ENCODE measurements at places on chromosomes 1 and 21.
A peak's percentile ranks its signal among the peaks of the same experiment; 100 is the strongest.

DNA sequence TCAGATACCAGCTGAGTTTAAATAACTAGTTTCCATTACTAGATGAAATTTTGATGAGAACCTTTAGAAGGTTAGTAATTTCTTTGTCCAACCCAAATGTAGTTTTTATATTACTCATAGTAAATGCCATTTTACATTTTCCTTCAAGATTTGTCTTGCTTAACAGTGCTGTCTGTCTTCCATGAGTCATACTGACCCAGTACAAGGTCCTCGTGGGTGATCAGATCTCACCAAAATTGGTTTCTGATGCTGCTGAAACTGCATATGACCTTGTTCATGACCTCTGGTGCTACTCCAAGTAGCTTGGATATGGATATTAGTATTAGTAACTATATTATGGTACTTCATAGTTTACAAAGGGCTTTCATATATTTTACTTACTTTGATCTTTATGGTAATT is 207.1 kb downstream of the RYR2 start:
- DNase-seq, result no peak

GRCh38 chr1:3874736-3875135 is 17.5 kb downstream of the DFFB start:
- DNase-seq, result no peak

GRCh38 chr1:112242470-112242869 is 153.5 kb upstream of the CTTNBP2NL start:
- DNase-seq, result no peak

DNA sequence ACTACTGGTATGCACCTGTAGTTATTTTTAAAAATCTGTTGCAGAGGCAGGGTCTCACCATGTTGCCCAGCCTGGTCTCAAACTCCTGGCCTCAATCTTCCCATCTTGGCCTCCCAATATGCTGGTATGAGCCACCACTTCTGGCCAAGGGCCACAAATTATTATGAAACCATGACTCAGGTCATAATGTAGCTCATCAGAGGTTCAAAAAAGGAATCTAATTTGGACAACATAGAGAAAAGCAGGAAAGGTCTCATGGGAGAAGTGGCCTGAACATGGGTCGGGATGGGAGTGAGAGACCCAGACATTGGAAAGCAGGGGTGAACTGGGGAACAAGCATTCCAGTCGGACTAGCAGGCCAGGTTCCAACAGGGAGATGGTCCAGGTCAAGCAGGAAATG is 45.2 kb upstream of the C1orf198 start:
- DNase-seq, result no peak

DNA sequence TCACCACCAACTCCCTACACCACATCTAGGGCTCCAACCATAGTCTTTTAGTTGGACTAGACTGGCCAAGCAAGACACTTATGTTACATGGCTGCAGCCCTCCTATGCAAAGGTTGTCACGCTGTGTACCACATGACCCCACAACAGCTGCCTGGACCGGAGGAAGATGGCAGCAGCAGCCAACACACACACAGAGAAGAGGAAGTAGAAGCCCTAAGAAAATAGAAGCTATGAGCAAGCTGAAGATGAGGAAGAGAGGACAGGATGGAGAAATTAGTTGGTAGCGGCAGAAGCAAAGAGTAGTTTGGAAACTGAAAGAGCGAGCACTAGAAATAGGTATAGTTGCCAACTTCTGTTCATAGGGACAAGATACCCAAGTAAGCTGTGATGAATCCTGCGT is 60.8 kb upstream of the RALGPS2 start:
- DNase-seq, result no peak

DNA sequence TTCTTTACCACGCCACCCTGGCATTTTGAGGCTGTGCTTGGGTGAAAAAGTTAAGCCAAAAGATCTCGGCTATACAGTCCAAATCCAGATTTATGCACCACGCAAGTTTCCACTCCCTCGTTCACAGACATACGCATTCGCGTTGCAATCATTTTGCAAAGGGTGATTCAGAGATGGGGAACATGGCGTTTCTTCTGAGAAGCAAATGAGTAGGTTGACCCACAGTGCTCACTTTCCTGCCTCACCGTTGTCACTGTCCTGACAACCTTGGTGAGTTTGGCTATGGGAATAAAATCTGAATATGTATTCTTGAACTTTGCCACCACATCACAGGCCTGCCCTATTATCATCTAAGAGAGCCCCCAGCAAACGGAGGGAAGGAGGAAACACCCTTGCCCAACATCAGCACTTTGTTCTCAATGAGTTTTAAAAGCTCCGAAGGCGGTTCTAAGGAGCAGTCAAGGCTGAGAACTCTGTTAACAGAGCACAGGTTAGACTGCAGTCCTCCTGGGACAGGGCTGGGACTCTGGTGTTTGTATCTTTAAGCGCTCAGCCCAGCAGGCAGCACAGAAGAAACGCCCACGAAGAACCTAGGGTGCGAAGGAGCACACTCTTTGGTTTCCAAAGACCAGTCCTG is 86.4 kb downstream of the RUNX1 start:
- DNase-seq, result no peak

GRCh38 chr1:5961601-5962000 is 30.6 kb downstream of the NPHP4 start:
- no peak for DNase-seq

GRCh38 chr21:29885491-29885890 is 54.3 kb downstream of the GRIK1 start:
- no peak for DNase-seq

- DNase-seq, result peak; percentile 55
Measured at GRCh38 chr1:90402893-90403849, 313.9 kb downstream of the BARHL2 start.

DNA sequence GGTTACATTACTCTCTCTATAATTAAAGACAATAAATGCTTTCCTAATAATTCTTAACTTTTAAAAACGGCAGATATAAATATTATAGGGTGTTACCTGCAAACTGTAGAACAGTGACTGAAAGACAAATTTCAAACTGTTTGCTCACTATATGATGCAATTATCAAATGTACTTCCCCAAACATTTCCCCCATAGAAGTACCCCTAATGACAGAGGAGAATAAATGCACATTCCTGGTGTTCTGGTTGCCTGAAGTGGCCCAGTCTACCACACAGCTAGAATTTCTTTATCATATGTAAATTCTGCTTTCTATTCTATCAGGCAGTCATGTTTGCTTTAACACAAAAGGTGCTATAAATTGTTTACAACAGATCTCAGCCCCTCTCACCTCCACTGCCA is 70.4 kb downstream of the VAV3 start:
- no peak for DNase-seq

DNA sequence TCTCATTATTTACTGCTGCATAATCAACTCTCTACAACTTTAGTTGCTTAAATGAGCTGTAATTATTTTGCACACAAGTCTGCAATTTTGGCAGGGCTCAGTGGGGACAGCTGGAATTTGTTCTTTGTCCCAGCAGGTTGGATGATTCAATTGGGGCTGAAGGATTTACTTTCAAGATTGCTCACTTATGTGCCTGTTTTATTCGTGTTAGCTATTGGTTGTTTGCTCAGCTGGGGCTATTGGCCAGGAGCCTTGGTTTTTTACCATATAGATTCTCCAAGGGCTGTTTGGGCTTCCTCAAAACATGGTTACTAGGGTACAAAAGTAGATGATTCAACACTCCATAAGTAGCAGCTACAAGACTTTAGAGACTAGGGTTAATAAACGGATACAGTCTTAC is 13.4 kb downstream of the OR10R2 start:
- no peak for DNase-seq

DNA sequence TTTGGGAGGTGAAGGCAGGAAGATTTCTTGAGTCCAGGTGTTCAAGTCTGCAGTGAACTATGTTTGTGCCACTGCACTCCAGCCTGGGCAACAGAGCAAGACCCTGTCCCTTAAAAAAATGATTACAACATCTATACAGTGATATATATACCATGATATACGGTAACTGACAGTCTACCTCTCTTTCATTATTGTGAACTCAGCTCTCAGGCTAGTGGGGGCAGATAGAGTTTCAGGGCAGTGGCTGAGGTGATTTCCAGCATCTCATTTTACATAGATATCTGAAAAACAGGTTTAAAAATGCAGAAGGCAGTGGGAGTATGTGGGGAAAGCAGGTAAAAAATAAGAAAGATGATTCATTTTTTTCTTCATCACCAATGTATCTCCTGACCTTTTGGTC is 8.1 kb upstream of the NTNG1 start:
- DNase-seq, result no peak

DNA sequence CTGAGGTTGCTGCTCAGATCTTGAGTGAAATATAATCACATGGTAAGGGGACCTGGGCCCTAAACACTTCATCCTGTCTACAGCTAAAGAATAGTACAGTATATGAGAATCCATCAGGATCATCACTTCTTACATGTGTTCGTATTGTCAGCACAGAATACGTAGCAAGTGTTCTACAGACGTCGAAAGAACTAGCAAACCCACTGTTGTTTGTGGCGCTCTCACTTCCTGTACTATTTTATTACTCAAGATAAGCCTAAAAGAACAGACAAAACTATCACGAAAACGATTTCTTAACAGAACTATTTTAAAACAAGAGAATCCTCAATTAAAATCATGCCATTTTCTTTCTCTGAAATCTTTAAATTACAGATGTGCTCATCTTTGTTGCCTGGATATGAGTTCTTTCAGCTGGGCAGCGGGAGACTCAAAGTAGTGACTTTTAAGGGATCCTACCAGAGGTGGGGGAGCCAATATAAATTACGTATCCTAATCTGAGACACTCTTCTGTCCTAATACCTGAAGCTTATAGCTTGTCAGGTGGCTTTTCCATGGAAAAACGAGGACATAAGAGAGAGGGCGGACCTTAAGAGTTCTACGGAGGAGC is 724 bp downstream of the ST7L start:
- peak; percentile 22 for DNase-seq

DNA sequence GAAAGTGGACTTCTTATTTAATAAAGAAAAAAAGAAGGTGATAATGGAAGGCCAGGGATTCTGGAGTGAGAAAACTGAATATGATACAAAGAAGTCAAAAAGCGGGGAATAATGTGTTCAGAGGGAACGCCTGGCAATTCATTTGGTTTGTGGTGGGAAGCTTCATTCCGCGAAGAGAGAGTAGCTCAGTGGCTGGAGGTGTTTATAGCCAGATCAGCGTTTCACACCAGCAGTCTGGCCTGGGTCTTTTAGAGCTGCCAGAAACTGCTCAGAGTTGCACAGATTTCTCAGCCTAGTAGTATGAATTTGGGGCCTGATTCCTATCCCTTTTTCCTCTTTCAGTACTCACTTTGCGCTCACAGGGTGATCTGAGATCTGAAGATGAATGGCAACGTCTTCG is 67.8 kb upstream of the IPO9 start:
- no peak for DNase-seq

DNA sequence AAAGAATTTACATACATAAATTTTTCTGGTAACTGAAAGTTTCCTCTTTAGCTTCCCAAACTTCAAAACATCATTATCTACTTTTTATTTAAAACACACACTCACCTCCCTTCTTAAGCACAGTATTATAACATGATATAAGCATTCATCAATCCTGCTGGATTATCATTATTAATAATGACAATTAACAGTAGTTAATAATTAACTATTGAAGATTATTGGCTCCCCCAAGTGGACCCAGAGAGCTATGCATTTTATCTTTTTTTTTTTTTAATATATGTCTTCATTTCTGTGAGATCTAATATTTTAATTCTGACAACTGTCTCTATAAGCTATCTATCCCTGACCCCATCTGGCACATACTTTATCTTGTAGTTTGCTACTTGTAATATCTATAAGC is 252.1 kb upstream of the CACYBP start:
- DNase-seq, result no peak

DNA sequence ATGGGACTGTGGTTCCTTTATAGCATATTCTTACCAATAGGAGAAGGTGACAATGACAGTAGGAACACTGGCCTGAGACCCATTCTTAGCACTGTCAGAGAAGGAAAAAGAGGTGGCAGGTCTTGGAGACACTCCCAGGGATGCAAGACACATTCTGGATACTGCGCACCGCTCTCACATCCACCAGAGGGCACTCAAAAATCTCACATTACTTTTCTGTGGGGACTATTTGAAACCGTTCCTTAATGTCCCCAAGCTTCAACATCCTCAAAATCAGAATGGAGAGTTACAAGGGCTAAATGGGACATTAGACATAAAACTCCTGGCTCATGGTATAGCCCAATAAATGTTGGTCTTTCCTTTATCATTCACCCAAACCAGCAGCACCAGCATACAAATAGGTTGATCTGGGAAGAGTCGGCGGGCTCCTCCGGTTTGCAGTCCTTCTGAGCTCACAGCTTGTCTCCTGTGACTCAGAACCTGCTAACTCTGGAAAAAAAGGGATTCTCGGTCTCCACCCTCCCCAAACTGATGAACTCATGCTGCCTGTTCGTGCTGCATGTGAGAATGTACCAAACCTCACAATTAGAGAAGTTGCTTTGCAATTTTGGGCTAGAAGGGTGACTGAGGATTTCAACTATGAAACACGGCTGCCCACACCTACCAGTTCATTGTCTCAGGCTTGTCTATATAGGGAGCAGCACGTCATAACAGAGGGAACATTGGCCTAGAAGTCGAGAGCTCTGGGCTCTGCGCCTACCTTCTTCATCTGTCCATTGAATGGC is 40.2 kb downstream of the IL12RB2 start:
- DNase-seq, result peak; percentile 65

DNA sequence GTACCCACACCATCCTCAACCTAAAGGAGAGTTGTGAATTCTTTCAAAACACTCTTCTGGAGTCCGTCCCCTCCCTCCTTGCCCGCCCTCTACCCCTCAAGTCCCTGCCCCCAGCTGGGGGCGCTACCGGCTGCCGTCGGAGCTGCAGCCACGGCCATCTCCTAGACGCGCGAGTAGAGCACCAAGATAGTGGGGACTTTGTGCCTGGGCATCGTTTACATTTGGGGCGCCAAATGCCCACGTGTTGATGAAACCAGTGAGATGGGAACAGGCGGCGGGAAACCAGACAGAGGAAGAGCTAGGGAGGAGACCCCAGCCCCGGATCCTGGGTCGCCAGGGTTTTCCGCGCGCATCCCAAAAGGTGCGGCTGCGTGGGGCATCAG is 638 bp upstream of the OLIG2 start:
- no peak for DNase-seq

- DNase-seq, result no peak
Measured at GRCh38 chr21:17498586-17498985, 14.3 kb upstream of the CXADR start.

GRCh38 chr1:245528258-245528635 is 373.5 kb downstream of the KIF26B start:
- no peak for DNase-seq
